ENCODE measurements at places on chromosomes 12 and 14.

- no peak for DNase-seq
Measured at GRCh38 chr12:14981049-14981448, 8.2 kb downstream of the PDE6H start.

DNA sequence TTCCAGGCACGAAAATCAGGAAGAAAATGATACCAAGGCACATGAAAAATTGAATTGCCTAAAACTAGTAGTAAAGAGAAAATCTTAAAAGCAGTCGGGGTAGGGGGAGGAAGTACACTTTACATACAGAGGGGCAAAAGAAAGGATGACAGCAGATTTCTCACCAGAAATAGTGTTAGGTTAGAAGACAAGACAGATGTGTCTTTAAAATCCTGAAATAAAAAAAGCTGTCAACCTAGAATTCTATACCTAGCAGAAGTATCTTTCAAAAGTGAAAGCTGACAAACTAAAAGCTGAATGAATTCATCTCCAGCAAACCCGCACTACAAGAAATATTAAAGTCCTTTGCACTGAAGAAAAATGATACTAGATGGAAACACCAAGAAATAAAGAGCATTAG is 280.4 kb downstream of the FOXN3 start:
- no peak for DNase-seq

GRCh38 chr12:52221912-52222457 is 11.1 kb upstream of the KRT7 start:
- DNase-seq: peak; percentile 61

- DNase-seq: no peak
Measured at GRCh38 chr14:104473244-104473565, 106.4 kb upstream of the C14orf180 start.

GRCh38 chr14:89493877-89494634 is 77.0 kb upstream of the FOXN3 start:
- DNase-seq: no peak

DNA sequence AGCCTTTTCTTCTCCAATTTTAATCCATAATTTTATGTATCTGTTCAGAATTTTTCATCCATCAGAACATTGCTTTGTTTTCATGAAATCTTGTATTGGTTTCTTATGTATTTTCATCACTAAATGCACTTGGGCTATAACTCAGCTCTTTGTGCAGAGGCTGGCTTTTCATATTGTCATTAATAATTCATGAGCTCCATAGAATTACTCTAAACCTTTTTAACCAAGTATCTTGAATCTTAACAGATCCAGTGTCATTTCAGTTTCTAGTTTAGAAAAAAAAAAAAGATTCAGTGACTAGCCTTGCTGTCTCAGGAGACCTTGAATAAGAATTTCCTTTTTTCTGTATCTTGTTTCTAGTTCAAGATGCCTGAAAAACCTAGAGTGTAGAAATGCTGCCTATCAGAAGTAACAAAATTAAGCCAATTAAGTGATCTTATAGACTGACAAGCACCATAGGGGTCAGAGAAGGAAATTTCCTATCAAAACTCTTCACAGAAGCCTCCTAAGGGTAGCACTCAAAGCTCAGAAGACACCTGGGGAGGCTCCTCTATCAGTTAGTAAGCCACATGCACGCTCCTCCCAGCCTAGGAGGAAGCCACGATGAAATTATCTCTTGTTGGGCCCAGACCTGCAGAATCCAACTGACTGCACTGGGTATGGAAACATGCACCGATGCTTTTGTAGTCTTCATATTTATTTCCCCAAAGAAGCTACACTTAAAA is 163.4 kb downstream of the KICS2 start:
- no peak for DNase-seq

DNA sequence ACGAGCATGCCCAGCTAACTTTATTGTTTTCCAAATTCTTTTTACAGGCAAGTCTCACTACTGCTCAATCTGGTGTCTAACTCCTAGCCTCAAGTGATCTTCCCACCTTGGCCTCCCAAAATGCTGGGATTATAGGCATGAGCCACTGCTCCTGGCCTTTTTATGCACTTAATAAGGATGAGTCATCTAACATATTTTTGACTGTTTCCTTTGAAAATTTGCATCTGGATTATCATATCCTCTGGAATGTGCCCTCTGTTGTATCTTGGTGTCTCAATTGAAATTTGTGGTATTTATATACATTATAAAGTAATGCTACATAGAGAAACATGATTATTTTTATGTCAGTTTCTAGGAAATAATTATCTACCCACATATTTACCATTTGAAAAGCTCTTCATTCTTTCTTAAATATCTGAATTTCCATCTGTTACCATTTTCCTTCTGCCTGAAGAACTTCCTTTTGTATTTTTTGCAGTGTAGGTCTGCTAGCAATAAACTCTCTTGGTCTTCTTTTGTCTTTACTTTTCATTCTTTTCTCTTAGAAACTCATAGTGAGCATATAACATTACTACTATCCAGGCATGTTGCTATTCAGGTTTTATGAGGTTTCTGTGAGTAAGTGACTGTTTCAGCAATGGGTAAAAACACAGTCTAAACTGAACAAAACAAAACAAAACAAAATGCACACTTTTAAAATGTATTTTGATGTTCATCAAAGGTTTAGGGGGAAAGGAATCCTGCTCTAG is 52.8 kb upstream of the CNOT2 start:
- no peak for DNase-seq

- no peak for DNase-seq
Measured at GRCh38 chr12:106978035-106978800, 8.7 kb downstream of the MTERF2 start.

GRCh38 chr14:50688875-50689274 is 20.8 kb upstream of the SAV1 start:
- DNase-seq: no peak

DNA sequence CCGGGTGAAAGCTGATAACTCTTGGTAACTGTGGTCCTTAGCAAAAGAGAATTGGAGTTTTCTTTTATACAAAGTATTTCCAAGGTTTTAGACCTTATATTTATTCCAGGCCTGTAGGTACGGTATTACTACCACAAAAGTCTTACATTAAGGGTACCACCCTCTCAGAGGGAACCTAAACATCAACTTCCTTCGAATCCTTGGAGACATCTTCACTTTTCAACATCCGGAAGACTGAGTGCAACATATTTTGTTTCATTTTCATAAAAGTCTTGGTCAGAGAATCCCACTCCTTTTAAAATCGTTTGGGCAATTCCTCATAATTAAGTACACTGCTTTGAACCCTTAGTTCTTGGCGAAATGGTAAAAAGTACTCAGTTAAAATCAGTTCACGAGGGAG is 1.2 kb downstream of the CNOT2 start:
- no peak for DNase-seq

GRCh38 chr12:2292560-2292959 is 239.8 kb downstream of the CACNA1C start:
- no peak for DNase-seq

- no peak for DNase-seq
Measured at GRCh38 chr12:121568971-121569751, 11.7 kb downstream of the KDM2B start.

DNA sequence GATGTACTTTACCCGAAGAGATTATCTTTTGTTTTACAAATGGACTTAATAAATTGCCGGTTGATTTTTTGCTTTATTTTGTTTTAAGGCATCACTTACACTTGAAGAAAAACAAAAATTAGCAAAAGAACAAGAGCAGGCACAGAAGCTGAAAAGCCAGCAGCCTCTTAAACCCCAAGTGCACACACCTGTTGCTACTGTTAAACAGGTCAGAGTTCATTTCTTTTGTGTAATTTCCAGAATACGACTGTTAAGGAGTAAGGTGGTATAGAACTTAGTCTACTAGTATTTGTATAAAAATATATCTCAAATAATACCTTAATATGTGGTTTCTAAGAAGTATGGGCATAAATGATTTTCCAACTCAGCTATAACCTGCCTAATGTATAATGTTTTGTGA is 19.6 kb upstream of the SLC17A8 start:
- no peak for DNase-seq

- DNase-seq: no peak
Measured at GRCh38 chr12:92640691-92641090, 62.1 kb upstream of the PLEKHG7 start.

- DNase-seq: no peak
Measured at GRCh38 chr12:58481811-58482210, 438.5 kb downstream of the LRIG3 start.

- DNase-seq: no peak
Measured at GRCh38 chr12:55820679-55821078, 2.8 kb downstream of the ORMDL2 start.

Data from stimulated activated CD8-positive, alpha-beta memory T cell treated with anti-CD3 and anti-CD28 coated beads, Interleukin-15, amount 100 ng/mL, for 48 hours (primary cell).